Suppressor macrophage treated with lipopolysaccharide for 1 hour (primary cell): ENCODE measurements at places on chromosomes 16 and 17.

GRCh38 chr17:27341041-27341471 lies 47.1 kb downstream of the WSB1 start:
- no peak for DNase-seq

- peak; percentile 77 for DNase-seq
These were observed 22.6 kb downstream of the LRRC36 start for GRCh38 chr16:67349172-67349571.

GRCh38 chr16:11057711-11058345 lies 113.5 kb downstream of the CLEC16A start:
- no peak for DNase-seq

- no peak for DNase-seq
These were observed 616.4 kb downstream of the CDH8 start for GRCh38 chr16:61419791-61420190.

- DNase-seq, result peak; percentile 66
These were observed 4.2 kb downstream of the SOCS1 start for GRCh38 chr16:11251525-11252481.

GRCh38 chr16:89122322-89122851 lies 28.7 kb downstream of the ACSF3 start:
- DNase-seq, result no peak

GRCh38 chr17:68719431-68719830 lies 118.3 kb upstream of the FAM20A start:
- DNase-seq, result no peak
